ENCODE measurements at places on chromosomes 2 and 18.

GRCh38 chr18:11149441-11150270 is at the start of gene PIEZO2:
Gene PIEZO2, minus strand, starts transcription at chr18:11149569. Its CDS starts 981 bp downstream, at chr18:11148588.
- DNase-seq = peak; percentile 95

DNA sequence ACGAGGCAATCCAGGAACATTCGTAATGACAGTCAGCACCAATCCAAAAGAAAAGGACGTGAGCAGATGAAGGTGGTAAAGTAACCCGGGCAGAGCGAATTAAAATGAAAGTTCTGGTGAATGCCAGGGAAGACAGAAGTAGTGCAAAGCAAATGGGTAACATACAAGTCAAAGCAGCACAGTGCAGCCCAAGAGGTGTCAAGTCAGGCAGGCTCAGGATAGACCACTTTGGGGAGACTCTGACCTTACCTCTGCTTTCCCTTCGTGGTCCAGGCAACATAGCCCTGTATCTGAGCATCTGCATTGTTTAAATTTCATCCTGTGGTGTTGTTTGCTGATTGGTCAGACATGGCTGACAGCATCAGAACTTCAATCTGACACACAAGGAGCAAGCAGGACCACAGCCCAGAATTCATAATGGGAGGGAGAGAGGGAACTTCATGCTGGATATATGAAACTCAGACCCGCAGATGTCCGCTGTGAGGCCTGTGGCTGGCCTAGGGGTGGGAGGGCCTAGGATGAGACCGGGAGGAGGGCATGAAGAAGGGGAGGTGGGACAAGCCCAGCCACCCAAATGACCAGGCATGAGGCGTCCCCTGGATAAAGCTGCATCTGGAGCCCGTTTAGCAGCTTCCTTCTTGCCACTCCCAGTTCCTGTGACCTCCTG is 285.7 kb downstream of the TCF4 start:
- peak; percentile 54 for DNase-seq

DNA sequence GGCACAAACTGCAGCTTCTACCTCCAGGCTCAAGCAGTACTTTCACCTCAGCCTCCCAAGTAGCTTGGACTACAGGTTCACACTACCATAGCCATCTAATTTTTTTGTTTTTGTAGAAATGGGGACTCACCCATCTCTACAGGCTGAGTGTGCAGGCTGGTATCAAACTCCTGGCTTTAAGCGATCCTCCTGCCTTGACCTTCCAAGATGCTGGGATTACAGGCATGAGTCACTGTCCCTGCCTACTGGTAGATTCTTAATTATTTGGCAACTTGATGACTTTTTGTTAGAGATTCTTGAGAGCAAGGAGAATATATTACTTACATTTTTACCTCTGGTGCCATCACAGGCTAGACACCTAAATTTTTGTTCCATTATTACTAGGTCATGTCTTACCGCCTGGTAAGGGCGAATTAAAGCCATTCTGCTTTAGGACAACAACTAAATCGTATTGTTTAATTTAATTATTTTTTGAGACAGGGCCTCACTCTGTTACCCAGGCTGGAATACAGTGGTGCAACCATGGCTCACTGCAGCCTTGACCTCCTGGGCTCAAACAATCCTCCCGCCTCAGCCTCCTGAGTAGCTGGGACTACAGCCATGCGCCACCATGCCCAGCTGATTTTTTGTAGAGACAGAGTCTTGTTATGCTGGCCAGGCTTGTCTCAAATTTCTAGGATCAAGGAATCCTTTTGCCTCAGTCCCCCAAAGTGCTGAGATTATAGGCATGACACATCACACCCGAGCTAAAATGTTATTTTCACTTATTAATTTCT is 15.7 kb downstream of the DYNC1I2 start:
- no peak for DNase-seq

GRCh38 chr2:27737676-27738348 is 33.7 kb upstream of the MRPL33 start:
- DNase-seq = no peak

- DNase-seq = no peak
Observed at GRCh38 chr18:78378983-78379382, 600.6 kb upstream of the SALL3 start.

DNA sequence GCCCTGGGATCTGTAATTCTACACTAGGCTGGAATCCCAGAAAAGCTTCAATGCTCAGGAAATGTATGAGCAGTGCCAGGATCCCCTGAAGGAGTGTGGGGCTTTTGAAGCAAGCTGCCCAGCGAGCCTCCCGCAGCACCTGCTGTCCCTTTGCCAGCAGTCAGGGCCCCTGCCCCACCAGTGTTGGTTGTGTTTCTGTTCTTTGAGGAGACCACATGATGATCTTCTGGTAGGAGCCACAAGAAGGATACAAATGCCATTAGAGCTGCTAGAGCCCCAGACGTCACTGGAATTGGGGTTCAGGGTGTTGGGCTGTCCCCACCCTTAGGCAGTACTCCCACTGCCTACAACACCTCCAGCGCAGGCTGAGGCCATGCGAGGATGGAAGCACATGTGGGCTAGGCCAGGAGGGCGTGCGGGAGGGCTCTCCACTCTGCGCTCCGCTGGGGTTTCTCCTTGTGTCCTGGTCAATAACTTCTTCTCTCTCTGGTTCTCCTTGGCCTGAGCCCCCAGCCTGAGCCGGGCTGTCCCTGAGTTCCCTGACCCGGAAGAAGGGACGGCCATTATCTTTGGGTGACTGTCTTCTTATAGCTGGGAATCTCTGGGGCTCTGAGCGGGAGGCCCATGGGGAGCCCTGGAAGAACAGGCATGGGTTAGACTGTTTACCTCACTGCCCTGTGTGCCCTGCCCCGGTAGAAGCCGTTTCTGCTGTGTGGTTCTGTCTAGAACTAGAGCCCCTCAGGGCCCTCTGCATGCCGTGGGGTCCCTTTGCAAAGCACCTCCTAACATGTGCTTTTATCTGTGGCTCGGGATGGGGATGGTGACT is 73.9 kb downstream of the LRRFIP1 start:
- DNase-seq = no peak

DNA sequence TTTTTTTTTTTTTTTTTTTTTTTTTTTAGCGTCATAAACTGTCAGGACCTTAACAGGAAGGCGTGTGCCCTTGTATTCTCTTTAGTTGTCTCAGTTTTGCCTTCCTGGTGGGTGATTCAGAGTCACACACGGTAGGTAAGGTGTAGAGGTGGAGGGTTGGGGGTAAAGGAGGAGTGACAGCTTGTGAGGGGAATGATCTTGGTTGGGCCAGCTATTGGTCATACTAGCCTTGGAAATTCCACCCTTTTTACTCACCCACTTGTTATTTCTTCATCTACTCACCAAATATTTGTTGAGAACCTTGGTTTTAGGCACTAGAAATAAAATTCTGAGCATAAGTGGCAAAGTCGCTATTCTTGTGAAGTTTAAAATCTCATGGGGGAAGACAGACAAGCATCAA is 22.2 kb downstream of the SMIM21 start:
- DNase-seq = no peak

- no peak for DNase-seq
Observed at GRCh38 chr2:235960011-235960715, 208.0 kb downstream of the GBX2 start.

GRCh38 chr2:49286045-49286444 is 131.7 kb upstream of the FSHR start:
- no peak for DNase-seq

DNA sequence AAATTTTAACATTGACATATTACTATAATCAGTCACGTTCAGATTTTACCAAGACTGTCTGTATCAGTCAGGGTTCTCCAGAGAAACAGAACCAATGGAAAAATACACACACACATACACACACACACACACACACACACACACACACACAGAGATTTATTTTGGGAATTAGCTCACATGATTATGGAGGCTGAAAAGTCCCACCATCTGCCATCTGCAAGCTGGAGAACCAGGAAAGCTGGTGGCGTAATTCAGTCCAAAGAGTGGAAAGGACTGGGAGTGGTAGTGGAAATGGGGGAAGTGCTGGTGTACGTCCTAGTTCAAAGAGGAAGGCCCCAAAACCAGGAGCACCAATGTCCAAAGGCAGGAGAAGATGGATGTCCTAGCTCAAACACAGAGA is 166.4 kb downstream of the AKAIN1 start:
- DNase-seq = no peak

- no peak for DNase-seq
Observed at GRCh38 chr2:232537499-232537898, 2.0 kb upstream of the CHRNG start.

DNA sequence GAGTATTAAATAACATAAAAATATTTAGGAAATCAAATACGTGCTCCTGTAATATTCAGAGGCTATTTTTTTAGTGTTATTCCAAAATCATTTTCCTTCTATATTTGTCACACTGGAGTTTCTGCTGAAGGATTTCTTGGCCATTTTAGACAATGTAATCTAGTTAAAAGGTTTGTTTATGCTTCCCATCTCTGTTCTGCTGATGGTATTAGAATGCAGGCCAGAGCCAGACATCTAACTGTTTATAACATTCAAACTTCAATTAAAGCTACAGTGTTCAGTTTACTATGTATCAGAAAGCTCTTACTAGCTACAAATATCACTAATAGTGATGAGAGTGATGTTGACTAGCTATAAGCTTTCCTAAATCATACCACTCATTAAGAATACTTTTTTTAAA is 7.9 kb downstream of the MBD5 start:
- DNase-seq = no peak

DNA sequence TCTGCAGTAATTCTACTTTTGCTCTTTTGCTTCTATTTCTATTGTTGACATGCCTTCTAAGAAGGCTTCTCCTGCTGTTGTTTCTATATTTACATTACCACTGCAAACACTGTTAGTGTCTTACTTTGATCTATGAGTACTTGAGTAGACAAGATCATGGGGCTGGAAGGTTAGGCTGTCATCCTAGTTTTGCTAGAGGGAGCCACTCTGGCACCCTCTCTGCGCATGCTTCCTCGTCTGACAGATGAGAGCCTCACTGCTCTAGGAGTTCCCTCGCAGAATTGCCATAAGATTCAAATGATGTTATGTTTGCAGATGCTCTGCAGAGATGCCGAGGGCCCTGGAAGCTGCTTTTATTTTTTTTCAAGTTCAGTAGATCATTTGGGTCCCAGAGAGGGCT is 185.6 kb downstream of the RNF144A start:
- no peak for DNase-seq

DNA sequence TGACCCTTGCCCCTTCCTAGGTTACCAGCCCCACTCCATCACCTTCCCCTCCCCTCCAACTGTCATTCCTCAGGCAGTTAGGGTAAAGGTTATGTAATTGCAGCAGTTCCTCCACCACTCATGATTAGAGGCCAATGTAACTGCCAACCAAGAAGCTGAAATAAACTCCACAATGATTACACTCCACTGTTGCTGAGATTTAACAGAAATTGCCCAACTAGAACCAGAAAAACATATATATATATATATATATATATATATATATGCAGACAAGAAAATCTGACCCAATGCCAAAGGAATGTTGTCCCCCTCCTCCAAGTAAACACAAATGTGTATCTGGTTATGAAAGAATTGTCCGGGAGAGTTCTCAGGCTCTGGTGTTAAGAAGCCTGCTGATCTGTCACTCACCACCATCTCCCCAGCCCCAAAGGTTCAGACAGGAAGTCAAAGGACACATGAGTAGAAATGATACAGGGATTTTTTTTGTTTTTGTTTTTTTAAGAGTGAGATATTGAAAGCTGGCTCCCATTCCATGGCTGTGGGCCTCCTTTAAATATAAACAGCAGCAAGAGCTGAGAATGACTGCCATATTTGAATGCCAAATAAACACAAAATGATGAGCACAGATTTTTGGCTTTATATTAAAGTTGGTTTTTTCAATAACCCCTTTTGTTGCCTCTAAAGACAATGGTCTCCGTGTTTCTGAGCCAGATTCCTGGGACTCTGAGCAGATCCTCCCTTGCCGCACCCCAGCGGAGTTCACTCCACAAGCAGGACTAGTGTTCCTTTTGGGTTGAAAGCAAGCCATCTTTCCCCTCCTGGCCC is 127.2 kb upstream of the MAPRE2 start:
- DNase-seq = no peak

- no peak for DNase-seq
Observed at GRCh38 chr2:233096006-233096405, 35.9 kb downstream of the INPP5D start.

- DNase-seq = no peak
Observed at GRCh38 chr2:28613186-28613585, 117.3 kb downstream of the PLB1 start.

- DNase-seq = no peak
Observed at GRCh38 chr2:39805936-39806608, 27.0 kb upstream of the THUMPD2 start.

GRCh38 chr2:217790195-217790594 is 212.6 kb downstream of the TNS1 start:
- DNase-seq = peak; percentile 51

- DNase-seq = no peak
Observed at GRCh38 chr18:697012-697411, 15.4 kb downstream of the ENOSF1 start.

DNA sequence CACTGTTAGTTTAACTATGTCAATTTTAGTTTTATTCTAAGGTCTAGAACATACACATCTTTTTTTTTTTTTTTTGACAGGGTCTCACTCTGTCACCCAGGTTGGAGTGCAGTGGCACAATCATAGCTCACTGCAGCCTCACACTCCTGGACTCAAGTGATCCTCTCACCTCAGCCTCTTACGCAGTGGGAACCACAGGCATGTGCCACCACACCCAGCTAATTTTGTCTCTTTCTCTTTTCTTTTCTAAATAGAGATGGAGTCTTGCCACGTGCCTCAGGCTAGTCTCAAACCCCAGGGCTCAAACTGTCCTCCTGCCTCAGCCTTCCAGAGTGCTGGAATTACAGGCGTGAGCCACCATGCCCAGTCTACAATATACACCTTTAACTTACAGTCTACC is 69.5 kb upstream of the CHRNA1 start:
- no peak for DNase-seq

DNA sequence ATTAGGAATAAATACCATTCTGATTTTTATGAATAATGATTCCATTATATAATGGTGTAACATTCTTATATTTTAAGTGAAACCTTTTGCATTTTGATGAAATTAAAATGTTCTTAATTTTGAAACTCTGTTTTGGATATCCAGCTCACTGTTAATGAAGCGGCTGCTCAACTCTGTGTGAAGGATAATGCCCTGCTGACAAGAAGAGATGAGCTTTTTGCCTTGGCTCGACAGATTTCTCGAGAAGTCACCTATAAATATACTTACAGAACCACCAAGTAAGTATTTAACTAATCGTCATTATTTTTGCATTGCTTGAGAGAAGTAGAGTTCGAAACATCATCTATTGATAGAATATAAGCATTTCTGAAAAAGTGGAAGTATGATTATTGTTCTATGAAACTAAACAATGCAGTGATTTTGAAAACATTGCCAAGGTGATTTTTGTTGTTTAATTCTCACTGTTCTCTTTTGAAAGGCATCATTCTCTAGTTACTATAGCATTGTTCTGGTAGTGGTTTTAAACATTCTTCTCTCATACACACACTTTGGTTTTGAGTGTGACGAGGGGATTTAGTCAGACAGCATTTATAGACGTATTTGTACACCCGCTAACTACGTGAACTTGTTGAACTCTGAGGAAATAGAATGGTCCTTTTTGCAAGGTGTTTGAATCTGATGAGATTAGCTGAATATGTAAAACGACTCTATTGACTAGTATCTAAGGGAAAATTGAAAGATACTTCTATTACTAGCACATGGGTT is 21.5 kb downstream of the NAB1 start:
- DNase-seq = no peak
